ENCODE measurements at places on chromosomes 7 and 10. TPM values are rescaled to one million over a fixed set of nuclear protein-coding genes. Genes with fewer than 3 reads are reported as not detected.

The CYP3A7 gene
- total RNA-seq = not detected

The CFAP70 gene
- 2.0 TPM for total RNA-seq

The IKZF1 gene
- total RNA-seq = 3.2 TPM

The CHCHD3 gene
- 197 TPM for total RNA-seq

The OR2A5 gene
- total RNA-seq = not detected

The HABP2 gene
- not detected for total RNA-seq

The EPO gene
- not detected for total RNA-seq

The SPDYE2B gene
- not detected for total RNA-seq

The TSPAN12 gene
- 24.2 TPM for total RNA-seq

The FAM25G gene
- not detected for total RNA-seq

The KIF11 gene
- 0.21 TPM for total RNA-seq

The SLC37A3 gene
- total RNA-seq = 13.4 TPM

The LRRD1 gene
- total RNA-seq = not detected

The AGAP4 gene
- total RNA-seq = 11.4 TPM

The CSTF2T gene
- total RNA-seq = 20.7 TPM

The C1QL3 gene
- not detected for total RNA-seq

The ALOX5 gene
- 28.7 TPM for total RNA-seq

The WASL gene
- 28.8 TPM for total RNA-seq

The SLC18A3 gene
- not detected for total RNA-seq

The SAP25 gene
- total RNA-seq = 0.35 TPM

The NAT16 gene
- total RNA-seq = not detected

The BTBD16 gene
- not detected for total RNA-seq

The TAS2R3 gene
- 0.93 TPM for total RNA-seq

The LIPM gene
- not detected for total RNA-seq

The NPTX2 gene
- 4.5 TPM for total RNA-seq

The PITX3 gene
- total RNA-seq = 3.3 TPM

The CNTNAP2 gene
- total RNA-seq = 0.30 TPM

The ZSCAN21 gene
- 7.1 TPM for total RNA-seq

The GARIN1A gene
- total RNA-seq = 2.1 TPM

The TLL2 gene
- total RNA-seq = 3.4 TPM

The TRIM50 gene
- total RNA-seq = not detected

The ADAM22 gene
- total RNA-seq = 1.1 TPM

The C10orf67 gene
- 0.61 TPM for total RNA-seq

The LOXL4 gene
- 68.8 TPM for total RNA-seq

The PRTFDC1 gene
- 4.4 TPM for total RNA-seq

The PRRT4 gene
- 3.1 TPM for total RNA-seq

The CDH23 gene
- total RNA-seq = 4.5 TPM

Data from heart left ventricle (tissue), 16 donors.